ENCODE measurements at places on chromosomes 16 and 17.

DNA sequence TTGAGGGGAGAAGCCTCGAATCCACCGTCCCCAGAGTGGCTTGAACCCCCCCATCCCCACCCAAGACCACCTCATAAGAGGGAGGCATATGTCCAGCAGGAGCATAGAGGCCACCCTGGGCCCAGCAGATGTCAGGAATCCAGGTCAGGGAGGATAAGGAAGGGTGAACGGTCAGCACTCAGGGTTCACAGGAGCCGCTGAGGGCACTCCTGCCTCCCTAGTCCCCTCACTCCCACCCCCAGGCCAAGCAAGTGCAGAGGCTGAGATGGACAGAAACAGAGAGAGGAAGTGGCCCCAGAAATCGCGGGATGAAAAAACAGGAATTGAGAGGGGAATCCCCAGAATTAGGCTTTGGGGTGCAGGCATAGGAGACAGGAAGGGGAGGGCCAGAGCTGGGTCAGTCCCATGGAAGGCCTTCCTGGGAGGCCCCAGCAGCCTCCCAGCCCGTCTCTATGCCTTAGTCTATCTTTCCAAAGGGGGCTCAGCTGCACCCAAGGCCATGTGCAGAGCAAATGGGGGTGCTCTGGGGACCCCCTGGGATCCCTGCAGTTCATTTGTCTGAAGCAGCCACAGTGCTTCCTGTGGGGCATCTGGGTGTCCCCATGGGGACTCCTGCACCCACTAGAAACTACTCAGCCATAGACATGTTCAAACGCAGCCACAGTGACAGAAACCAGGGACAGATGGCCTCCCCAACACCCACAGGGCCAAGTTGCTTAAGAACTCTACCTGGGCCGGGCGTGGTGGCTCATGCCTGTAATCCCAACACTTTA is 1.7 kb downstream of the CMTM3 start:
- DNase-seq: no peak

GRCh38 chr17:50180111-50180510 is 14.3 kb downstream of the SGCA start:
- no peak for DNase-seq

DNA sequence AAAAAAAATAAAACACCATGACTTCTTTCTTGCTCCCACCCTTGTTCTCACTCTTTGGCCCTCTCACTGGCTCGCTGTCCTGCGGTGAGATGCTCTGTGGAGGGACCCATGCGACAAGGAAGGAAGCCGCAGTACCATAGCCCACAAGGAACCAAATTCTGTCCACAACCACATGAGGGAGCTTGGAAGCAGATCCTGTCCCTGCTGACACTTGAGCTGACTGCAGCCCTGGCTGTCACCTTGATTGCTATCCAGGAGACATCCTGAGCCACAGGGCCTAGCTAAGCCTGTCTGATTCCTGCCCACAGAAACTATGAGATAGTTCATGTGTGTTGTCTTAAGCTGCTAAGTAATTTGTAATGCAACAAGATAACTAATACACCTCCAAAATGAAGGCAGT is 4.8 kb upstream of the MT2A start:
- no peak for DNase-seq

GRCh38 chr17:79463421-79464317 is 147.2 kb downstream of the RBFOX3 start:
- DNase-seq: no peak

GRCh38 chr17:68054296-68054900 is 18.9 kb downstream of the KPNA2 start:
- peak; percentile 70 for DNase-seq

DNA sequence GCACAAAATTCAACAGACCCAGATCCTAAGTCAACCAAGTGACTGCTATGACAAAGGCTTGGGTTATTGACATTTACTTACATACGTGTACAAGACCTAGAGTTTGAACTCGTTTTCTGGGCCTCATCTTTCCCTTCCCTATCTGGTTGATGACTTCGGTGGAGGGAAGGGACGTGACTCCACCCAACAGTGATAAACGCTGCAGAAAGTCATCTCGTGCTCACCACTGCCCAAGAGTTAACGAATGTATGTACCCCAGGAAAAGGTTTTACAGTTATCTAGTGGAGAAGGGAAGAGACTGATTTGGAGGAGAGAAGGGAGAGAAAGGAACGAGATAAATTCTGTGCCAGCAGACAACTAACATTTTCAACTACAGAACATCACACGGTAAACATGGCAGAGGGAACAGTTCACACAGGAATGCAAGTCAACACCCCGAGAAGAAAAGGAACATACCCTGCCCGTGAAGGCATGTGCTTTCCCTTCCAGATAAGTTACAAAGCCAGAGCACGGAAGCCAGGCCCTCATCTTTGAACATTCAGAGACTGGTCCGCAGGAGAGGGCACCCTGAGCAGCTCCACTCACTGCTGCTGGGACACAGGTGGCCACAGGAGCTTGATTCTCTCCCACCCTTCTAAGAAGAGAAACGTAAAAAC is 13.9 kb upstream of the CYTH1 start:
- DNase-seq: no peak

GRCh38 chr16:67260426-67261063 is 11.8 kb downstream of the SLC9A5 start:
- peak; percentile 68 for DNase-seq

- DNase-seq: no peak
Observed at GRCh38 chr17:76394166-76394565, 9.8 kb downstream of the SPHK1 start.

- DNase-seq: no peak
Observed at GRCh38 chr17:34366010-34366409, 3.0 kb upstream of the CCL1 start.

DNA sequence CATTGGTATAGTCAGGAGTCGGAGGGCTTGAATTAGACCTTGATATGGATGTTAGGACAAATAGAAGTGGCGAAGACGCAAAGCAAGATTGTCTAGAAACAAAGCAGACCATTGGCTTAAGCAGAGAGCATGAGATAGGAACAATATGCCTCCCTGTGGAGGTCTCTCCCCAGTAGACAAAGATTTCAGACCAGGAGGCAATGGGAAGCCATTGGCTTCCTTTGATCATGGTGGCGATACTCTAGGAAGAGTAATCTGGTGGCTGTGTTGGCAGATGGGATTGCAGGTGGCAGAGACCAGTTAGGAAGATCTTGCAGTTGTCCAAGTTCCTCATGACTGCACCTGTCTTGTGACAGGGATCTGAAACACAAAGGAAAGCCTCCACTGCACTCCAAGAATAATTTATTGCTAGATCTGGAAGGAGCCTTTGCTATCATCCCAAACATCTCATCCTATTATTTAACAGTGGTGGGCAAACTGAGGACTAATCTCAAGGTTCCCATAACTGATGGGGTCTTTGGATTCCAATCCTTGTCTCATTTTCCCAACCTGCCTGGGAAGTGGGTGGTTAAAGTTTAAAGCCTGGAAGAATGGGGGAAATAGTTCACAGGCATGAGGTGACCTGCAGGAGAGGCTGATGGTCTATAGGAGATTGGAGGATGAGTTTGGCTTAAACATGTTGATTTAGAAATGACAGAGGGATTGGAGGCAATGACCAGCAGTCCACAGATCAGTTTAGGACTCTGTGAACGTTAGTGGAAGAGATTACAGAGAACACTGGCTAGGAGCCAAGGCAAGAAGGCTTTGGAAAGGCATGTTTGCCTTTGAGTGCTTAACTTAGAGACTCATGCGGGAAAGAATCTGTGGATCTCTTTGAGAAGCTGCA is 37.0 kb downstream of the HLF start:
- no peak for DNase-seq

DNA sequence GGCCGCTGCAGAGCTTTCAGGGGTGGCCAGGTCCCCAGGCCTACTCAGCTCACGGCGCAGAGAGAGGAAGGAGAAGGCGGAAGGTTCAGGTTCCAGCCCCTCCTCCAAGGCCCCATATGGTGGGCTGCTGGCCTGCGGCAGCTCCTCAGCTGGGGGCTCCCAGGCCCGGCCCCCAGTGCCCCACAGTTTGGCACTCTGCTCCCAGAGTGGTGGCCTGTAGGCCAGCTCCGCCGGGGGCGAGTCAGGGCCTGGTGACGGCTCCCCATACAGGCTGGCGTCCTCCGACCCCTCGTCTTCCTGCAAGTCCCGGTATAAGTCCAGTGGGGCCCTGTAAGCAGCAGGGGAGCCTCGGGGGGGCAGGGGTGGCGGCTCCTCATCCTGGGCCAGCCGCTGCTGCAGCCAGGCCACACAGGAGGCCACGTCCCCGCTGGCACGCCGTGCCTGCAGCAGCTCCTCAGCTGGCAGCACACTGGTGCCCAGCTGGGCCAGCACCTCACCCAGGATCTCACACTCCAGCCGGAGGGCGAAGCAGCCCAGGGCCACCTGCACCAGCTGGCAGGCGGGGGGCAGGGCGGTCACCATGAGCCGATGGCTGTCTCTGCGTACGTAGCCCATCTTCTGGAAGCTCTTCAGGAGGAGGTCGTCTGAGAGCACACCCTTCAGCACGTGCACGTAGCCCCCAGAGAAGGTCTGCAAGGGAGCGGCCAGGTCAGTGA is 3.7 kb downstream of the SPATA2L start:
- no peak for DNase-seq

GRCh38 chr16:70467608-70468007 is 13.2 kb downstream of the FCSK start:
- DNase-seq: no peak

- peak; percentile 56 for DNase-seq
Observed at GRCh38 chr16:85306071-85306792, 194.0 kb upstream of the CIBAR2 start.

DNA sequence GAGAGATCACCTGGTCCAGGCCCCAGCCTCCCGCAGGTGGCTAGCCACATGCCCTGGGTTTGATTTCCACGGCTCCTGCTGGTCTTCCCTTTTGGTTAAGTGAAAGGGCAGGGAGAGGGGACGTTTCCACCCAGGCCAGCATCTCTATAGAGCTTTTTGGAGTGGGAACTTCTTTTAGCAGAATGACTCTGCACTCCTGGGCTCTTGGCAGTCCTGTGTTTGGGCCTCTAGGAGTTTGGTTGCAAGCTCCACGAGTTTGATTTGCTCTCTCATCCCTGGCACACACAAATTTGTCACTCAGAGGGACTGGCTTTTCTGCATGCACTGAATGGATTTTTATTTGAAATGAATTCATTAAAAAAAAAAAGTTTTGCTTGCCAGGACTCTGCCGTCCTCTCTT is 32.8 kb downstream of the MSI2 start:
- DNase-seq: no peak

DNA sequence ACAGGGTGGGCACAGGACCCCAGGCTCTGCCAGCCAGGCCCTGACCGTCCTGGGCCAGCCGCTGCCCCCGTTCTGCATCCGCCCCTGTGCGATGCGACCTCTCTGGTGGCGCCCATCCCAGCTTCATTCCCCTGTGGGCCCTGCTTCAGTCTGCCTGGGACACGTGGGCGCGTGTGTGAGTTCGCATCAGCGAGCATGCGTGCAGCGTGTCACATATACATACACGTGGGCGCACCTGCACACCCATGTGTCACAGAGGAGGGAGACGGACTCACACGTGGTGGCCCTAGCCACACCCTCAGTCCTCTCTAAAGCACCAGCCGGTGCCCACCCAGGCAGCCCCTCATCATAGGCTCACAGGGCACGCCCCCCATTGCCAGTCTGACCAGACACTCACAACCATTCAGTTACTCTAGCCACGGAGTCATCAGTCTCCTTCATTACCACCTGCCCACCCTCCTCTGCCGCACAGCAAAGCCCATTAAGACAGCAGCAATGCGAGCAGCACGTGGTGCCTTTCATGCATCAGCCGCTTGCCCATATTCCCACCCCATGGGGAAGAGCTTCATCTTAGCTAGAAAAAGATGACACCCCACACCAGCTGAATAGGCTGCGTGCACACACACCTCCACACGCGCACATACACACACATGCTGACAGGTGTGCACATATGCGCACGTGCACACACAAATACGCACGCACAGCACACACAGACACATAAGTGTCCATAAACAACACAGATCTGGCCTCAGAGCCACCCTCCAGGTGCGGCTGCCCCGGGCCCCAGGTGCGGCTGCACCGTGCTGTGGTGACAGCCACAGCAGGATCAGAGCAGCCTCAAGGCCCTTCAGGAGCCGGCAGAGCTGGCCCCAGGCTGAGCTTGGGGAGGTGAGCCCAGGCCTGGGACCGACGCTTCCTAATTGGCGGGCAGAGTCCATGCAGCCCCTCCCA is 9.5 kb upstream of the CDH15 start:
- DNase-seq: no peak

- DNase-seq: no peak
Observed at GRCh38 chr17:81539961-81540675, 11.9 kb downstream of the FSCN2 start.

DNA sequence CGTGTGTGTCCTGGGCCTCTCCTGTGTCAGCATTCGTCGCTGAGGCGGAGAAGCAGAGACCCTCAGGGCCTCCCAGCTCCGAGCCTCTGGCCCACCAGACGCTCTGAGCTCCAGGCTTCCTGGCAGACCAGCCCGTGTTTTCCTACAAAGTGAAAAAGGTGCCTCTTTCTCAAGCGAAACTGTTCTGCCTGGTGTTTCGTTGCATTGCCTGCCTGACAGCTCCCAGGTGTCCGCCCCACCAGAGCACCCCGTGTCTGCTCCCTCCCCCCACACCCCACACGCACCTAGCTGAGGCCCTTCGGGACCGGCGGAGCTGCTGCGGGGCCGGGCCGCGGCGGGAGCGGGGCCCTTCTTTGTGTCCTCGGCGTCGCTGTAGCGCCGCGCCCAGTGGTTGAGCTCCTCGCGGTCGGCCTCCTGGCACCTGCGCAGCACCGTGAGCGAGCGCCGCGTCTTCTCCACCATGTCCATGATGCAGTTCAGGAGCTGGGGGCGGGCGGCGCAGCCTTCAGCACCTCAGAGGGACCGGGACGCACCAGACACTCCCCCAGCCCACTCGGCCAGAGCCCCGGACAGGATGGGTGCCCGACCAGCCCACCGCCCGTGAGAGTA is 14.7 kb upstream of the PABPN1L start:
- no peak for DNase-seq

DNA sequence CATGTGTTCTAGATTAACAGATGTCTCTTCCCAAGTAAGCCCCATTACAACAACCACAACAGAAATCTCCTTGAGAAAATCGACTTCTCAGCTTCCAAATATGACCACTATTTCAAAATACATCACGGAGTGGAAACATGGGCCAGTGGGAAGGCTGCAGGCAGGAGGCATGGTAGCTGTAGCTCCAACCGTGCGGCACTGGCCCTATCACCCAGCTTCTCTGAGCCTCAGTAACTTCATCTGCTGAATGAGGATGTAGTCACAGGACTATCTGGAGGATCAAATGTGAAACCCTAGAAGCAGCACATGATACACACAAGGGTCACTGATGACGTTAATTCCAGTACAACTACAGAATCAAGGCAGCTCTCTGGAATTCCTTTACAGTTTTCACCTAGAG is 112.2 kb downstream of the VPS53 start:
- DNase-seq: peak; percentile 30

- DNase-seq: no peak
Observed at GRCh38 chr16:17426451-17426850, 44.3 kb downstream of the XYLT1 start.
